T-cell (primary cell): ENCODE measurements at places on chromosomes 5 and 9. TPM values are rescaled to one million over a fixed set of nuclear protein-coding genes. Genes with fewer than 3 reads are reported as not detected.

DNA sequence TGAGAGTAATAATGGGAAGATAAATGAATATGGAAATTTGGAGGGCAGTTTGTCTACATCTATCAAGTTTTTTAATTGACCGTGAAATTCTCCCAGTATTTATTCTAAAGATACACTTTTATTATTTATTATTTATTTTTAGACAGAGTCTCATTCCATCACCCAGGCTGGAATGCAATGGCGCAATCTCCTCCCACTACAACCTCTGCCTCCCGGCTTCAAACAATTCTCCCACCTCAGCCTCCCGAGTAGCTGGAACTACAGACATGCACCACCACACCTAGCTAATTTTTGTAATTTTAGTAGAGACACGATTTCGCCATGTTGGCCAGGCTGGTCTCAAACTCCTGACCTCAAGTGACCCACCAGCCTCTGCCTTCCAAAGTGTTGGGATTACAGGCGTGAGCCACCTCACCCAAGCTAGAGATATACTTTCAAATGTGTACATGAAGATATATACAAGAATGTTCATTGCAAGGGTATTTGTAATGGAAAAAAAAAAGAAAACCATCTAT, 97.7 kb upstream of the SLC12A2 start:
- no peak for DNase-seq

GRCh38 chr9:76580188-76580587, 121.2 kb downstream of the GCNT1 start:
- no peak for DNase-seq

GRCh38 chr9:28342815-28343338, 769.6 kb upstream of the C9orf72 start:
- no peak for DNase-seq

- DNase-seq: no peak
Measured at GRCh38 chr5:91641730-91642350, 258.7 kb upstream of the ARRDC3 start.

DNA sequence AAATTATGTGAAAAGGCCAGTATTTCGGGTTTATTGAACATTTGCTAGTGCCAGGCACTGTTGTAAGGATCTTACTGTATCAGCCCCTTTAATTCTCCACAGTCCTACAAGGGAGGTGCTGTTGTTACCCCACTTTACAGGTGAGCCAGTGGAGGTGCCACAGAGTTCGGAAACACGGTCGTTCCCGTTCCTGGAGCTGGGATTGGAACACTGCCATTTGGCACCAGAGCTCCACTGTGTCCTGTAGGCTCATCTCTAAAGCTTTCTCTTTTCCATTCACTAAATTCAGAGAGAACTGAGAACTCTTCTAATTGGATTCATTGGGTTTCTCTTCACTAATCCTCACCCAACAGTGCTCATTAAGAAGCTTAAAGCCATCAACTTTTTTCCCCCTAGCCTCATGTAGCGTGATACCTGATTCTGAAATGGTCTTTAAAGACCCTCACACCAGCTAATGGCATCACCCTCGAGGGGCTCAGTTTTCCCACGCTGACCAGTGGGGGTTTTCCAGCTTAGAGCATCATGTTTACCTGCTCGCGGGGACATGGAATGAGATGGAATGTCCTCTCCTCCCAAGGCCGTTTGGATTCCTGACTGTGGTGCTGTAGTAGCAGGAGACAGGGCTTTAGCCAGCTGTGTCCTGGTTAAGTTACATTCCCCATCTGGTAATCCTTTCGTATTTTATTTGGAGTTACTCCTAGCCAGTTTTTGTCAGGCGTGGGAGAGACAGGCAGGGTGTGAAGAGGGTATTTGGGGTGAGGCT, 5.8 kb downstream of the ERGIC1 start:
- no peak for DNase-seq

GRCh38 chr9:81382281-81382680, 307.1 kb downstream of the TLE1 start:
- no peak for DNase-seq

- no peak for DNase-seq
Measured at GRCh38 chr5:9559965-9560364, 14.1 kb upstream of the SEMA5A start.

- no peak for DNase-seq
Measured at GRCh38 chr9:14238518-14238917, 75.4 kb downstream of the NFIB start.

GRCh38 chr5:172807766-172808311, 26.2 kb upstream of the ERGIC1 start:
- DNase-seq: no peak

DNA sequence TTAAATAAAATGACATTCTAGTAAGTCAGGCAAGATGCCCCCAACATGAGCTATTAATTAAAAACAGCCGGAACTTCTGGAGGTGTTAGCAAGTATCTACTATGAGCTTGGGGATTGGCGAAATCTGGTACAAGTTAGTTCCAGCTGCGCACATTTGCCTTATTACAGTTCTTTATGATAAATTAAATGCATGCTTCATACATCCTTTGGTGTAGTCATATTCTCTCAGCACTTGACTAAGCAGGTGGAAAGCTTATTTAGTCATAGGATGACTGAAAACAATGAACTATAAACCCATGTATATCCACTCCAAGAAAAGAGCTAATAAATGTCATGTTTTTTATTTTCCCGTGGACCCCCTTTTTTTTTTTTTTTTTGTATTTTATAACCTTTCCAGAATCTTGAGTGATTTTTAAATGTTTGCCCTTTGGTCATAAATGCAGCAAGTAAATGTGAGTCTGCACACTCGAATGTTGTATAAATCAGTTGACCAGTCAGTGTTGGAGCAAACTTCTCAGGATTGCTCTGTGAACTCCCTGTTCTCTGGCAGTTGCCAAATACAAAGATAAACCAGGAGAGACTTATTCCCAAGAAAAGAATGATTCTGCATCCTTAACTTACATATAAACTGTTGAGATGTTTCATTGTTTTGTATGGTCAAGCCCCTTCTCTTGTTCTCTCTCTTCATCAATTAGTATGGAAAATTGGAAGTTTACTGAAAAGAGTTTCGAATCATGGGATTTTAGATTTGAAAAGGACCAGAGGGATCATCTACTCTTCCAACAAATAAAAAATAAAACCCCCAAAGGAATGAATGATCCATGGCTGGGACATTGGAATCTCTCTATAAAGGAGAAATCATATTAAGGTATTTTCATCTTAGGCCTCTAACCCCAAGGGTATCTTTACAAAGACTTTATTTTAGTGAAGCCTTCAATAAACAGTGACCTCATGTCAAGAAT, 38.3 kb downstream of the PIK3R1 start:
- no peak for DNase-seq

- DNase-seq: no peak
Measured at GRCh38 chr9:83444110-83444509, 94.1 kb downstream of the FRMD3 start.

DNA sequence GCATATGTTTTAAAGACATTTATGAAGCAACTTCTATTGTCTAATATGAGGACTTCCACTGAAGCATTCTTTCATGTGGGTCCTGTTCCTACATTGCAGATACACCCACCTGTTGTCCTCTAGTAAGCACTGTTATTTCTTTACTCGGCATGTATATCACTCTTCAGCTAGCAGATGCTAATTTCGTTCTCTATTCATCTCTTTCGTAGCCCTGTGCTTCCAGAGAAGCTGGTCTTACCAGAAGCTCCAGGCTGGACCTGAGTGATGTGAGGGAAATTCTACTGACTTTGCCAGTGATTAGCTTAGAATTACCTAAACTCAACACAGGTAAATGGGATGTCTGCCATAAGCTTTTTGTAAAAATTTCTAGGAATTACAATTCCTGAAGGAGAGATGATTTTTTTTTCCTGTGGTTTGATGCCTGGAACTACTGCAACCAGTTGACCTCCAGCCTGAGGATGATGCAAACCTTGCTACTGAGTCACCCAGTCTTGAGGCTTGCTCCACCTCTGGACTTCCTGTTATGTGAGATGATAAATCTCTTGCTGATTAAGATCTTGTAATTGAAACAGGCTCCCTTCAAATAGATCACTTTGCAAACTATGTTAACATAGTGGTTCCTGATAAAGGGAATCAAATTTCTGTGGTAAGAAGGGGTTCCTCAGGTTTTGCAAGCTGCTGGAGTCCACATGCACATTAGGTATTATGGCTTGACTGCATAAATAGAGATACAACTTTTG, 52.2 kb upstream of the SPINK5 start:
- no peak for DNase-seq

GRCh38 chr9:137078701-137079400, 1.5 kb downstream of the UAP1L1 start:
- DNase-seq: no peak

DNA sequence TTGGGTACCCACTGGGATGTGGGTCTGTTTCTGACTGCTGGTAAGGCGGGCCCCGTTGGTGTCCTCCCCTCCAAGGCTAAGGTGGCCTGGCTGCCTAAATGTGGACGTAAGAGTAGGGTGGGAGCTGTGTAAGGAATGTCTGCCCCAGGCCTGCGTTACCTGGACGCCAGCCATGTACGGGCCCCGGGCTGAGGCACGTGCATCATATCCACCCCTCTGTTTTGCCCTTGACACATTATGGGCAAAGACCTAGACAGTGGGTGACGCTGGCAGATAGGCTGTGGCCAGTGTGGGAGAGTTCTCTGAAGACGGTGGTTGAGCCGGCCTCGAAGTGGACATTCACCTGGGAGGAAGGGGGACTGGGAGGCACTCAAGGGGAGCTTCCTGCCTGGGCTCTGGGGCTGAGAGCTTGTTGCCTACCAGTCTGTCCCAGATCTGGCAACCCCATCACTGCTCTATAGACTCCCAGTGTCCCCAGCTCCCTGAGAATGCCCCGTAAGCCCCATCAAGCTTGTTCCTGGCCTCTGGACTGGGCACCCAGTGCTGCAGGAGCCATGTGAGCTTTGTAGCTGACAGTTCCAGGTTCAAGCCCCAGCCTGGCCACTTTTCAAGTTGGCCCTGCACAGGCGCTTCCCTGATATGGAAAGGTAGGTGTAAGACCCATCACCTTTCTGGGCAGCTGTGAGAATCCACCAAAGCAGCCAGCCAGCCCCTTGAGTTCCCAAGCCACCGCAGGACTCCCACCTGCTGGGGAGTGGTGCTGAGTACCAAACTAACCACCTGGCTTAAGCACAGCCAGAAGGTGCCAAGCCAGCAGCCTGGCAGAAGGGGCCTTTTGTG, 3.2 kb upstream of the PRR7 start:
- DNase-seq: no peak

DNA sequence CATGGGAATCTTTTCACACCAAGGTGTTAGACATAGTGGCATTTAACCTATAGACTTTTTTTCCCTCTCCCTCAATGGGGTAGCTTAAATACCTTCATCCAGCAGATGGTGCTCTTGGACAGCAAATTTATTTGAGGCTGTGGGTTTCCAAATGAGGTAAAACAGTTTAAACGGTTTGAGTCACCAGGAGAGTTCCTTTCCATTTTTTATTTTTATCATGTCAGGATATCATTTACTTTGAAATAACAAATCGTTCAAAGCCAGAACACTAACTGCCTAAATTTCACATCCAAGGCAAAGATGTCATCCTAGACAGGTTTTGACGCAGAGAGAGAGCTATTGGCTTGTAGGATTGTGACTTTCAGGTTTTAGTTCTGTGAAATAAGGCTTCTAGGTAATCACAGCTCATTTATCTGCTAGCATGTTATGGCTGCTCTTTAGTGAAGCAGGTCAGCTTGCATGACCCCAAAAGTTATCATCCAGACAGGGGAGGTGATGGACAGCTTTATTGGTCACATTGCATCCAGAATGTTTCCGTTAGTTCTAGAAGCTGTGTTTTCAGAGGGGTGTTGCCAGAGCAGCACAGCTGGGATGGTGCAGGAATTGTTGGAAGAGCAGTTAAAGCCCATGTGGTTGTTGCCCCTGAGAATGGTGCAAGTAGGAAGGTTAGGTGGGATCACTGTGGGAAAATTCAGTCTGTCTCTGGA, 69.8 kb downstream of the KDM4C start:
- DNase-seq: peak; percentile 22

DNA sequence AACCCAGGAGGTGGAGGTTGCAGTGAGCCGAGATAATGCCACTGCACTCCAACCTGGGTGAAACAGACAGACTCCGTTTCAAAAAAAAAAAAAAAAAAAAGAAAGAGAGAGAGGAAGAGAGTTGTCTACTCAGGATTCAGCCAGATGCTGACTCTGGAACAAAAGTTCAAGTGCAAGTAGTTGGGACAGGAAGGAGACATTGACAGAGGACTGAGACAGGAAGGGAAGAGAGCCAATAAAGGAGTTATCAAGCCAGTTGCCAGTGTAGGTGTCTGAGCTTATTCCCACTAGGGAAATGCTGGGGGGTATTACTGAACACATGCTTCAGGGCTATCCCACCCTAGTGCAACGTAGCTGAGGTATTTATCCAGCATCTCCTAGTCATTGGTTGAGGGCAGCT, 147.7 kb upstream of the SLC1A3 start:
- DNase-seq: no peak

GRCh38 chr5:147669169-147669869, 113.2 kb downstream of the JAKMIP2 start:
- no peak for DNase-seq

DNA sequence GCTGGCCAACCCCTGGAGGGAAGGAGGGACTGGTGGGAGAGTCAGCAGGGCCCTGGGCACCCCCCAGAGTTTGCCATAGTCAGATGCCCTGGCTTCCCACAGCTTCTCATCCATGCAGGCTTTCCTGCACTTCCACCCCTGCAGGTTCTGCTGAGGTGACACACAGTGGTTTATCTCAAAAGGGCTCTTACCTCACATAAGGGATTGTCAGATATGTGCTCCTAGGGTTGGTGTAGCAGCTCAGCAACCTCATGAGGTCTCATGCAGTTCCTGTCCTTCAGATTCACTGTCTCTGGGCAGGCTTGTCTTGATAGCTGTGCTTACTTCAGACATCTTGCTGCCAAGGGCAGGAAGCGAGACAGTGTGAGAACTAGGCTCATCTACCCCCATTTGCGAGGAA, 143.4 kb downstream of the KDM4C start:
- DNase-seq: no peak

- no peak for DNase-seq
Measured at GRCh38 chr5:6638236-6638635, 5.0 kb downstream of the SRD5A1 start.

DNA sequence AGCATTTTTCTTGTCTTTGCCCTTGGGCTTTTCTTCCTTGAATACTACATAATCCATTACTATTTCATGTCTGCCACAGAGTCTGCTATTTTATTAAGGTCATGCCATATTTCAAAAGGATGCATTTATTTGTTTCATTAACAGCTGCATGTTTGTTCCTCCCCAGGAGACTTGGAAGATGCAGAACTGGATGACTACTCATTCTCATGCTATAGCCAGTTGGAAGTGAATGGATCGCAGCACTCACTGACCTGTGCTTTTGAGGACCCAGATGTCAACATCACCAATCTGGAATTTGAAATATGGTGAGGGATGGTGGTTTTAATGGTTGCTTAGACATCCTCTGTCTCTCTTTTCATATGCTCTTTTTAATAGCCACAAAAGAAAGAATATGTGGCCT, 4.0 kb downstream of the IL7R start:
- DNase-seq: no peak

Gene FRMD3
- 0.58 TPM for total RNA-seq

Gene MARCOL
- not detected for total RNA-seq

Gene C9
- total RNA-seq: not detected

Gene GDF9
- 1.9 TPM for total RNA-seq

Gene ABLIM3
- 0.29 TPM for total RNA-seq

Gene IL9
- total RNA-seq: not detected

Gene IGIP
- 10.8 TPM for total RNA-seq

Gene PCDHGA3
- not detected for total RNA-seq

Gene DBH
- 0.82 TPM for total RNA-seq
